SK-N-SH (cell line): ENCODE measurements at places on chromosomes 6 and 20. TPM values are rescaled to one million over a fixed set of nuclear protein-coding genes. Genes with fewer than 3 reads are reported as not detected.

TREM1 gene
- not detected in 2 replicates for polyA plus RNA-seq

LST1 gene
- not detected in 2 replicates for polyA plus RNA-seq

SPATA25 gene
- 1.3 and 2.9 TPM in 2 replicates for polyA plus RNA-seq

EPHA7 gene
- under 0.01 TPM in 1 of 2 replicates, not detected in the other for polyA plus RNA-seq

MUC22 gene
- 0.12 and 0.13 TPM in 2 replicates for polyA plus RNA-seq

GSTA3 gene
- not detected in 2 replicates for polyA plus RNA-seq

HLA-DQB1 gene
- polyA plus RNA-seq: not detected in 2 replicates

SYNE1 gene
- 31.1 and 38.7 TPM in 2 replicates for polyA plus RNA-seq

CFB gene
- 42.1 and 64.4 TPM in 2 replicates for polyA plus RNA-seq

ZNF343 gene
- polyA plus RNA-seq: 11.0 and 16.8 TPM in 2 replicates

PNRC1 gene
- polyA plus RNA-seq: 6.7 and 7.8 TPM in 2 replicates

MYMX gene
- 0.13 TPM in 1 of 2 replicates, not detected in the other for polyA plus RNA-seq
